ENCODE measurements at places on chromosomes 7 and 10. TPM values are rescaled to one million over a fixed set of nuclear protein-coding genes. Genes with fewer than 3 reads are reported as not detected.
A peak's percentile ranks its signal among the peaks of the same experiment; 100 is the strongest.

The ACTR3C gene
- total RNA-seq: 7.0 TPM

The SPDYE2 gene
- not detected for total RNA-seq

The OR2A1 gene
- total RNA-seq: not detected

The TDRD1 gene
- total RNA-seq: 0.35 TPM

The VSTM4 gene
- 0.10 TPM for total RNA-seq

The FGL2 gene
- total RNA-seq: 4.2 TPM

The GHRHR gene
- not detected for total RNA-seq

The RNLS gene
- total RNA-seq: 1.3 TPM

The LRMDA gene
- not detected for total RNA-seq

The KIAA1549 gene
- 0.33 TPM for total RNA-seq

The HOXA2 gene
- total RNA-seq: not detected

DNA sequence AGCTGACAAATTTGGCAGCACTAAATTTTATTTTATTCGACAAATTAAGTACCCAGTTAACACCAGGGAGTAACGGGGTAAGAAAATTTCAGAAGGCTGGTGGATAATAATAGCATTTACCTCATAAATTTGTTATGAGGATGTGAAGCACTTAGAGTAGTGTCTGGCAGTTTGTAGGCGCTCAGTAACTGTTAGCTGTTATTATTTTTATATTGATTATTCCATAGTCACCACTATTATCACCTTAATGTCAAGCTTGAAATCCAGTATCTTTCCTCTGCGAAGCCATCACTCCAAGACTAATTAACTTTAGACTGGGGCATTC lies 563 bp upstream of the COA1 start:
- peaks cover 45% of the 10 kb centered on the region for H3K4me1 ChIP-seq
- peak overlapping the region; percentile 91 for H3K4me3 ChIP-seq
- no peaks in the 10 kb centered on the region for H3K27me3 ChIP-seq
- peak overlapping the region; percentile 73 for H3K27ac ChIP-seq
- no peak for DNase-seq
- peaks cover 8% of the 10 kb centered on the region for H3K36me3 ChIP-seq

DNA sequence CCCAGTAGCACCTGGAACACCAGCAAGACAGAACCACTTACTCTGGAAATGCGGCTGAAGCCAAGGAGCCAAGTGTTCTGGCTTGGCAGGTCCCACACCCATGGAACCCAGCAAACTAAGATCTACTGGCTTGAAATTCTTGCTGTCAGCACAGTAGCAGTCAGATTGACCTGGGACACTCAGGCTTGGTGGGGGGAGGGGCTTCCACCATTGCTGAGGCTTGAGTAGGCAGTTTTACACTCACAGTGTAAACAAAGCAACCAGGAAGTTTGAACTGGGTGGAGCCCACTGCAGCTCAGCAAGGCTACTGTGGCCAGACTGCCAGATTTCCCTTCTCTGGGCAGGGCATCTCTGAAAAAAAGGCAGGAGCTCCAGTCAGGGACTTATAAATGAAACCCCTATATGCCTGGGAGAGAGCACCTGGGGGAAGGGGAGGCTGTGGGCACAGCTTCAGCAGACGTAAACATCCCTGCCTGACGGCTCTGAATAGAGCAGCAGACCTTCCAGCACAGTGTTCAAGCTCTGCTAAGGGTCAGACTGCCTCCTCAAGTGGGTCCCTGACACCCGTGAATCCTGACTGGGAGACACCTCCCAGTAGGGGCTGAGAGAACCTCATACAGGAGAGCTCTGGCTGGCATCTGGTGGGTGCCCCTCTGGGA lies 121.2 kb downstream of the MTERF1 start:
- H3K4me3 ChIP-seq: no peak overlapping the region
- H3K27me3 ChIP-seq: no peaks in the 10 kb centered on the region
- no peaks in the 10 kb centered on the region for H3K36me3 ChIP-seq
- no peaks in the 10 kb centered on the region for H3K4me1 ChIP-seq

DNA sequence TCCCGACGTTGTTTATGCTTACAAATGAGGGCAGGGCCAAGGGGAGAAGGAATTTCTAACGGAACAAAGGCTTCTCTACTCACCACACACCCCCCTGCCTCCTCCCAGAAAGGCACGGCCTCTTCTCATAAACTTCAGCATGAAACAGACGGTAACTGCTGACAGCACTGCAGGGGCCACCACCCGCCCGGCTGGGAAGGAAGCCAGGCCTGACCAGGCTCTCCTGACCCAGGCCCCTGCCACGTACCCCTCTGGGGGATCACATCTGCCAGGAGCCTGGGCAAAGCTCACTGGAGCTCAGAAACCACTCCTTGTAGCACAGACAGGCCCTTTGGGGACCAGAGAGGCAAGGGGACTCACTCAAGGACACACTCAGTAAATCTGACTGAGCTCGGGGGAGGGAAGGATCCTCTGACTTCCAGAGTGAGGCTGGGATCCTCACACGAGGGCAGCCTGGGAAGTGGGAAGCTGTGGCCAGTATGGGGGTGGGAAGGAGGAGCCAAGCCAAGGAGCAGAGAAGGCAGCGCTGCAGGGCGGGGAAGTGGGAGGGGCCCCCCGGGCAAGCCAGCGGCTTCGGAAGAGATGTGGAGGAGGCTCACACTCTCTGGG lies 46.1 kb downstream of the ZCCHC24 start:
- H3K27me3 ChIP-seq: no peaks in the 10 kb centered on the region
- H3K27ac ChIP-seq: no peak overlapping the region
- H3K4me3 ChIP-seq: no peak overlapping the region
- H3K36me3 ChIP-seq: no peaks in the 10 kb centered on the region
- no peak for DNase-seq

GRCh38 chr10:46522295-46523118 lies 34.0 kb downstream of the GPRIN2 start:
- H3K27me3 ChIP-seq: no peaks in the 10 kb centered on the region
- no peaks in the 10 kb centered on the region for H3K4me1 ChIP-seq
- no peak overlapping the region for H3K27ac ChIP-seq
- H3K4me3 ChIP-seq: no peak overlapping the region
- H3K36me3 ChIP-seq: no peaks in the 10 kb centered on the region

GRCh38 chr7:132516042-132516840 lies 60.0 kb downstream of the PLXNA4 start:
- no peaks in the 10 kb centered on the region for H3K36me3 ChIP-seq
- no peak overlapping the region for H3K27ac ChIP-seq
- DNase-seq: no peak
- no peaks in the 10 kb centered on the region for H3K27me3 ChIP-seq

GRCh38 chr7:55366461-55367070 lies 1.4 kb downstream of the LANCL2 start:
- H3K36me3 ChIP-seq: peaks cover 8% of the 10 kb centered on the region
- peak; percentile 25 for DNase-seq

GRCh38 chr10:77582710-77583115 lies 54.9 kb downstream of the KCNMA1 start:
- no peak overlapping the region for H3K4me3 ChIP-seq
- peaks cover 17% of the 10 kb centered on the region for H3K4me1 ChIP-seq
- peak; percentile 44 for DNase-seq
- H3K36me3 ChIP-seq: no peaks in the 10 kb centered on the region

- no peak overlapping the region for H3K4me3 ChIP-seq
- peaks cover 5% of the 10 kb centered on the region for H3K27me3 ChIP-seq
- H3K36me3 ChIP-seq: peaks cover 7% of the 10 kb centered on the region
- H3K27ac ChIP-seq: no peak overlapping the region
- DNase-seq: no peak
Measured at GRCh38 chr10:110267276-110267675, 37.4 kb downstream of the SMNDC1 start.

DNA sequence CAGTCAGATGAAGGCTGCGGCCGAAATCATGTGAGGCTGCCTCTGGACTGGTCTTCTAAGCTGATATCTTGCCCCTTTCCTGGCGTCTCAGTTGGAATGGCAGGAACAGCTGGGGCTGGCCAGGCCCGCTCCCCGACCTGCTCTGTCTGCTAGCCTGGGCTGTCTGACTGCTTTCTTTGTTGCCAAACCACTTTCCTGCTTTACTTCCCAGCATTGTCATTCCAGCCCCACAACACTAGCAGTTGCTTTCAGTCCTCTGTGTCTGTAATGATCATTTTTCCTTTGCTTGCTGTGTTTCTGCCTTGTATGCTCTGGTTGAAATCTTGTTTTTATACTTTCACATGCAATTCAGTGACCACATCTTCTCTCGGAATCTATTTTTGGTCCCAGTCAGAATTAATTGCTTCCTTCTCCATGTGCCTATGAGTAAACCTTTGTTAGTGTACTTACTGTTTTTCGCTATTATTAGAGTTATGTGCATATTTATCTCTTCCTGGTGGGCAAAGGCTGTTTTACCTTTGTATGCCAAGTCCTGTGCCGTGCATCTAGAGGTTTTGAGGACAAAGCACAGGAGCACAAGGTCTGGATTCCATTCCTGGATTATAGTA lies 21.6 kb downstream of the PRPF18 start:
- peaks cover 36% of the 10 kb centered on the region for H3K36me3 ChIP-seq
- H3K27ac ChIP-seq: no peak overlapping the region
- H3K27me3 ChIP-seq: no peaks in the 10 kb centered on the region
- no peak overlapping the region for H3K4me3 ChIP-seq

DNA sequence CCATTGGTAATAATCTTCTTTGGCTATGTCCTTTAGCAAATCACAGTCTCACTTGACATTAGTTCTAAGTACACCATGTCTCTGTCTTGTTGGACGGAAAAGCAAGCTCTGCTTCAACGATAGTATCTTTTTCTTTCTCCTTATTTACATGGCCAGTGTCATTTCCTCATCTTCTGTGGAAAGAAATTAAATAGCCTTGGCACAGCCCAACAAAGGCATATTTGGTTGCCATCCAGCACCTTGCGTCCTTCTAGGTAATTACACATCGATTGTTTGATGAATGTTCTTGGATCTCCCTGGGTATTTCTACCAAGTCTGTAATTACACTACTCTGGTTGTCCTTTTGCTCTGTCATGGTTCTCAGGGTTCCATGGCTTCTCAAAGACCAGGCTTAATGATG lies 183.1 kb downstream of the CHN2 start:
- H3K4me3 ChIP-seq: no peak overlapping the region
- no peaks in the 10 kb centered on the region for H3K4me1 ChIP-seq
- H3K27ac ChIP-seq: no peak overlapping the region
- no peaks in the 10 kb centered on the region for H3K27me3 ChIP-seq
- DNase-seq: no peak

DNA sequence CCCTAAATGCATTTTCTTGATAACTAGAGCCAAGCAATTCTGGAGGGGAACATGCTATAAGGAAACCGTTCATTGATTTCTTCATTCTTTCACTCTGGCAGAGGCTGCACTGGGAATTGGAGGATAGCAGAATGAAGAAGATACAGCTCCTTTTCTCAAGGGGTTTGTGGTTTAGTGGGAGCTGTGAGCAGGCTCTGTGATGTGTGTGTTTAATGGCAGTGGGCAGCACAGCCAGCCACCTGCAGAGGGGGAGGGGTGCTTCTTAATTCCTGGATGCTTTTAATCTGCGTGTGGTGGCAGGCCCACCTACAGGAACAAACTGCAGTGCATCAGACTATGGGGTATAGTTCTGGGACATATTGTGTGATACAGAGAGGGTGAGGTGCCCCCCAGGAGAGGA lies 31.9 kb downstream of the RPS24 start:
- H3K27ac ChIP-seq: no peak overlapping the region
- no peaks in the 10 kb centered on the region for H3K27me3 ChIP-seq
- peaks cover 9% of the 10 kb centered on the region for H3K4me1 ChIP-seq
- DNase-seq: no peak
- no peaks in the 10 kb centered on the region for H3K36me3 ChIP-seq

GRCh38 chr10:110725801-110726630 lies 81.9 kb downstream of the RBM20 start:
- DNase-seq: no peak
- H3K27ac ChIP-seq: no peak overlapping the region
- H3K4me3 ChIP-seq: no peak overlapping the region
- H3K27me3 ChIP-seq: peaks cover 2% of the 10 kb centered on the region
- peaks cover 29% of the 10 kb centered on the region for H3K4me1 ChIP-seq

- no peak overlapping the region for H3K4me3 ChIP-seq
- H3K4me1 ChIP-seq: no peaks in the 10 kb centered on the region
- no peak for DNase-seq
- H3K27me3 ChIP-seq: peaks cover 11% of the 10 kb centered on the region
Measured at GRCh38 chr7:116197360-116197759, 13.0 kb upstream of the TES start.

DNA sequence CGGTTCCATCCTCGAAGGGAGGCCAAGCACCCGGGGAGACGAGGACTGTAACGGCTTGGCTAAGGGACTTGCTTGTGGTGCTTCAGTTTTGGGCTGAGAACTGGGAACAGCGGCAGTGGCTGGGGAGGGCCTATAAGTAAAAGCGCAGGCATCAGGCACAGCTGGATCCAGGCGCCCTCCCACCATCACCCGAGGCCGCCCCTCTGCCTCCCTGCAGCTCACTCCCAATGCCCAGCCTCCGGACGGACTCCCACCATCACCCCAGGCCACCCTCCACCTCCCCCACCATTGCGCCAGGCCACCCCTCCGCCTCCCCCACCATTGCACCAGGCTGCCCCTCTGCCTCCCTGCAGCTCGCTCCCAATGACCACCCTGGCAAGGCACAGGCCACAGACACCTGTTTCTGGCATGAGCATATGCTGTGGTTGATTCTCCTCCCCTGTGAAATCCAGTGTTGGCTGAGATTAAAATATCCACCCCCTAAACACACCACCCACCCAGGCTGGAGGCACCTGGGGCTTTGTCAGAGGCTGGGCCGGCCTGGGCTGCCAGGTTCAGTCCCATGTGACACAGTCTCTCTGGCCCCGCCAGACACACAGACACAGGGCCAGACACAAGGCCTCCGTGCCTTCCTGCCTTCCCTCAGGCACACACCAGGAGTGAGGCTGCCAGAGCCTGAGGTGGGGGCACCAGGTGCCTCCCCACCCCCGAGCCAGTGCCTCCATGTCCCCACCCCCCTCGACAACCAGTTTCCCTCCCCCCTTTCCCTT lies 16.7 kb downstream of the MICALL2 start:
- H3K4me1 ChIP-seq: no peaks in the 10 kb centered on the region
- no peaks in the 10 kb centered on the region for H3K36me3 ChIP-seq
- DNase-seq: no peak

DNA sequence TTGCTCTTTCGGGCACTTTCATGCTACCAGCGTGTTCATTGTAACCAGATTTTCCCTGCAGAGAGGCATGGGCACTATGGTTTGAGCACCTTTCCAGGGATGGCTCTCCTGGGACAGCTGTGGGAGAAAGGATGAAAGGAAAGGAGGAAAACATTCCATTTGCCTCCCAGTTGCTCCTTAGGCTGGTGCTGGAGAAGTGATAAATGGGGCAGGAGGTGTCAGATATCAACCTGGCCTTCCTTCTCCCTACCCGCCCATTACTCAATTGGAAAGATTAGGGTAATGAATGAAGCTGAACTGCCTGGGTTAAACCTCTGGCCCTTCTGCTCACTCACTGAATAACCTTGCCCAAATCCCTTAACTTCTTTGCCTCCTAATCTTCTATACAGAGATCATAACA lies 228.4 kb downstream of the PLXNA4 start:
- no peak overlapping the region for H3K4me3 ChIP-seq
- peaks cover 42% of the 10 kb centered on the region for H3K27me3 ChIP-seq
- no peaks in the 10 kb centered on the region for H3K36me3 ChIP-seq
- no peak overlapping the region for H3K27ac ChIP-seq

DNA sequence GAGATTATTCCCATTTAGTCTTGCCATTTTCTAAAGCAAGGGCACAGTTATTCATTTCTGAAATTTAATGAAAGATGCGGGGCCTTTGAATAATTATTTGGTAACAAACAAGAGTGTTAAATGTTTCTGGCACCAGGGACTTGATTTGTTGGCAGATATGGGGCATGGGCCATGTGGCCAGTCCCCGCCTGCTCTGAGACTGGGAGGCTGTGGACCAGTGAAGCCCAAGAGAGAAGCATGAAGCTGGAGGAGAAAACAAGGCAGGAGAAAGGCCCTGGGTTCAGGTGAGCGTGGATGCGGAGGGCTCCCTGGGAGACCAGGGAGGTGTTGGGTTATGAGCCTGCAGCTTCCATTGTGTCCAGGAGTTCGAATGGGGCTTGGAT lies 378.5 kb downstream of the TCERG1L start:
- H3K4me3 ChIP-seq: no peak overlapping the region
- no peaks in the 10 kb centered on the region for H3K4me1 ChIP-seq
- H3K27me3 ChIP-seq: no peaks in the 10 kb centered on the region

All from activated CD4-positive, alpha-beta memory T cell treated with anti-CD3 and anti-CD28 coated beads, Interleukin-2, amount 10 ng/mL, durations not matched to agents 7 days and 5 days (primary cell).